ENCODE measurements at places on chromosomes 5 and 9.

DNA sequence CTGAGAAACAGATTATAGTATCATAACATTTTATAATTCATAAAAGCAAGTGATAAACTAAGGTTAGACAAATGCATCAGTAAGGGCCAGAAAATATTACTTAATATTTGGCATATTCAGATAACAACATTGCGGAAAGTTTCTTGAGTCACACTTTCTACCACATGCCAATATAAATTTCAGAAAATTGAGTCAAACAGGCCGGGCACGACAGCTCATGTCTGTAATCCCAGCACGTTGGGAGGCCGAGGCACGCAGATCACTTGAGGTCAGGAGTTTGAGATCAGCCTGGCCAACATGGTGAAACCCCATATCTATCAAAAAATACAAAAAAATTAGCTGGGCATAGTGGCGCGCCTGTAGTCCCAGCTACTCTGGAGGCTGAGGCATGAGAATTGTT is 47.1 kb downstream of the SLC38A9 start:
- no peak for DNase-seq

GRCh38 chr5:63055421-63055820 is 476.8 kb downstream of the LRRC70 start:
- no peak for DNase-seq

DNA sequence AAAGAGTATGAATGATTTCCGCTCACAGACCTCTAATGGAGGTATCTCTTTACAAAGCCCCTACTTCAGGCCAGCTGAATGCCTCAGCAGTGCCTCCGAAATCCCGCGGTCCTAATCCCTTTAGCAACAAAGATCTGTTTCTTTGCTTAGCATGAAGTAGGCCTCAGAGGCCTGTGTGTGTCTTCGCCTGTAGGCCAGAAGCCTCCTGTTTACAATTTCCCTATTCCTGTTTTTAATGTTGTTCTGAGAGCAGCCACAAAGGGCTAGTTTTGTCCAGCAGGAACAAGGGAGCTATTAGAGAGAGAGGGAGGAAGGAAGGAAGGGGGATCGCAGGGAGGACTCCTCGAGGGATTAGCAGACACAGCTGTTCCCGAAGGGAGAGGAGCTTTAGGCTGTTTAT is 166.4 kb upstream of the SPRY4 start:
- no peak for DNase-seq

- DNase-seq: no peak
Observed at GRCh38 chr9:115192280-115192679, 74.3 kb upstream of the TNC start.

- DNase-seq: no peak
Observed at GRCh38 chr9:112140936-112141335, 34.2 kb downstream of the SUSD1 start.

DNA sequence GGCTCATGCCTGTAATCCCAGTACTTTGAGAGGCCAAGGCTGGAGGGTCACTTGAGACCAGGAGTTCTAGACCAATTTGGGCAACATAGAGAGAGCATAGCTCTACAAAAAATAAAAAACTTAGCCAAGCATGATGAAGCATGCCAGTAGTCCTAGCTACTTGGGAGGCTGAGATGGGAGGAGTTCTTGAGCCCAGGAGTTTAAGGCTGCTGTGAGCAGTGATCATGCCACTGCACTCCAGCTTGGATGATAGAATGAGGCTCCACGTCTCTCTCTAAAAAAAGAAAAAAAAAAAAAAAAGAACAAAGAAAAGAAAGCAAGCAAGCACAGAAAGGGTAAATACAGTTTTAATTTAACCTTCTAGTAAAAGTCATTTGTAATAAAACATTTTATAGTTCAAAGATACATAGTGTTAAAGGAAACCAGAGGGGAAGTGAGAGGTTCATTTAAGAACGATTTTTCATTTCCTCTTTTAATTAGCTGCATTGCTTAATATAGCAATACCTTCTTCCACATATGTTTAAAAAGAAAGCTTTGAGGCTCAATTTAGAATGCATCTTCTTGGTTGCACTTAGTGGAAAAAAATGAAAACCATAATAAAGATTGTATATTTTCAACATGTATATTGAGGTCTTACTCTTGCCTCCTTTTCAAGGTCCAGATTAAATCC is 14.9 kb downstream of the GAPT start:
- no peak for DNase-seq

DNA sequence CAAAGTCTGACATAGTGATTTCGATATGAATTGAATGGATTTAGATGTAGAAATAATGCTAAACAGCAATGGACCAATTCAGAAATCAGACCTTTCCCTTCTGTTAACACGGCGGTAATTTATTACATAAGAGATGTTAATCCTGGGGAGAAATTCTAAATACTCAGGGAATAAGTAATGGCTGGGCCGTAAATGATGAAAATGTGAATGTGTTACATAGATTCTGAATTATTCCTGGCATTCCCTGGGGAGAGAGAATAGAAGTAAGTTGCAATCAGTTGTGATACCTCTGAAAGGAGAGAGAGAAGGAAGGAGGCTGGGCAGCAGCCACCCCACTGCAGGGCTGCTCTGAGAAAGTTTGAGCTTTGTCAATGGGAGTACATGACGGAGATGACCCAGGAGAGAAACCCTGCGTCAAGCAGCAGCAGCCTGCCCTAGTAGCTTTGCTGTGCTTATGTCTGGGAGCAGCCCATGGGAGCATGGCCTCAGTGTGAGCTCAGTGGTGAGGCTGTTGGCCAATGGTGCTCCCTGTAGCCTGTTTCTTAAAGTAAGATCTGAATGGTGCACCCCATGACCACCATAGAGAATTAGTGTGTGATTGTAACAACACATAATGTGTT is 420.1 kb downstream of the MTRR start:
- DNase-seq: no peak

DNA sequence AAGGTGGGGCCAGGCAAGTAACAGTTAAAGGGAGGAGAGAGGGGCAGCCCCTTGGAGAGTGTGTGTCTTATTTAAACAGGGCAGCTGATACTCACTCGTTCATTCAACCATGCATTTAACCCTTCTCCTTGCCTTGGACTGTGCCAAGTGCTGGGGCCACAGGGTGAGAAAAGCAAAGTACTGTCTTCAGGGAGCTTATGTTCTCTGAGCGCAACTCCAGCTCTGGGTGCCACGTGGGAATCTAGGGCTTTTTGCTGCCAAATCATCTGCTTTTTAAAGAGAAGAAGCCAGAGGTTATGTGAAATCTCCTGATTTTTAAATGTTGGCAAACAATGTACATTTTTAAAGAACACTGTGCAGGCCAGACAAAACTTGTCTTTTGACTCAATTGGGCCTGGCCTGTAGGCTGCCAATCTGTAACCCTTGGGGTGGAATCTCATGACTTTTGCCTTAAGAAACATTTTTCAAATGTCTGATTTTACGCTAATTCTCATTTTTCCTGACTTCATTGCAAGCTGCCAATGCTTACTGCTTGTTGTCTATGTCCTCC is 157.8 kb downstream of the NTRK2 start:
- DNase-seq: no peak

DNA sequence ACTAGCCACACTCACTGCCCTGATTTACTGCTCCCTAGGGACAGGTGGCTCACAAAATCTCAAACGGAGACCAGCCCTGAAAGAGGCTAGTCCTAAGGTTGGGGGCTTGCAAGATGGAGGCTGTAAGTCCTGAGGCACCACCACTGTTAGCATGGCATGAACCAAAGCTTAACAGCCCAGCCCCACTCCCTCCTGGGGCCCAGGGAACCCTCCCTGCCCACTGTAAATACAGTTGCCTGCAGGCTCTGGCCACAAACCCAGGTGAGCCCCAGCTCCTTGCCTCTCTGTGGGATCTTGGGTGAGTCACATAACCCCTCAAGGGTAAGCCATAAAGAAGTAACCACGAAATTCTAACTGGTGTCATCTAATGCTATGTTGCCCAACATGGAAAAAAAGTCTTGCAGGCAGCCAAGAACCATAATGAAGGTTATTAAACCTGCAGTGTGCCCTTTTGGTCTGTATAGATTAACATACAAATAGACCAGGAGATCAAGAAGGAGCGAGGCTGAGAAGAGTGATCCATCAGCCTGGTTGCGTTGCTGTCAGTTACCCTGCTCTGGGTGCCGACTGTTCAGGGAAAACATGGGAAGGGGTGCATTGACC is 1.7 kb upstream of the POMT1 start:
- peak; percentile 75 for DNase-seq

DNA sequence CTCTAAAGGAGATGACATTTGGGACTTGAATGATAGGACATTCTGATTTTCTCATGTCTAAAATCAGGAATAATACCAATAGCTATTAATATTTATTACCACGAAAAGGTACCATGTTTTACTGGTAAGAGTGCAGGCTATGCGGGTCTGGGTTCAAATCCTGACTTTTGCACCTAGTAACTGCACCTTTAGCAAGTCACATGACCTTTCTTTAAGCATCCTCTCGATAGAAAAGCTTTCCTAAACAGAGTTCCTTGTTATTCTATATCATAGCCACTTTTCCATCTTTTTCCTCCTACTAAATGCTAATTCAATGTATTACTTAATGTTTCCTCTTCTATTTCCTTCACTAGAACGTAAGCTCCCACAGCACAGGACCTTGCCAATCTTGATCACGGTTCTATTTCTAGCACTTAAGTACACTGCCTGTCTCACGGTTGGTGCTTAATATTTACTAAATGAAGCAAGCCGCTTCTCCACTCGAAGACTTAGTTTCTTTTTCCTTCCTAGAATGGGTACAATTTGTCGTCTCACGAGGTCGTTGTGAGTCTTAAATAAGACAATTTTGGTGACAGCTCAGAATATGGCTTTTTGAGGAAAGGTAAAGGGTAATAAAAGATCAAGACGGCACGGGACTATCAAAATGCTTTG is 816 bp downstream of the RBM18 start:
- peak; percentile 50 for DNase-seq

DNA sequence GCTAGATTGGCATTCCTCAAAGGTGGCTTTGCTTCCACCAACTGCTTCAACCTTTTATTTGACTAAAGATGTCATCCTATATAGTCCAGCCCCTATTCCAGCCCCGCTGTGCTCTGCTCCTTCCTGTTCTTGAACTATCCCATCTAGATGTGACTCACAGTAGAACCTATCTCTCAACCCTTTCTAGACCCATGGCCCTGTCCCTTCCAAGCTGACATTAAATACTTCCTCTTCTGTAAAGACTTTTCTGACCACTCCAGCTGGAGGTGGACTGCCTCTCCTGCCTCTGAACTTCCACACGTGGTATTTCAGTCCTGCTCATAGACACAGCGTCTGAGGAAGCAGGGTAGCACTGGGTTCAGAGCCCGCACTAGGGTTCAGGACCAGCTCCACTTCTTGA is 32.4 kb downstream of the OSTF1 start:
- no peak for DNase-seq

GRCh38 chr5:132136906-132137305 is 63.3 kb downstream of the CSF2 start:
- DNase-seq: no peak

DNA sequence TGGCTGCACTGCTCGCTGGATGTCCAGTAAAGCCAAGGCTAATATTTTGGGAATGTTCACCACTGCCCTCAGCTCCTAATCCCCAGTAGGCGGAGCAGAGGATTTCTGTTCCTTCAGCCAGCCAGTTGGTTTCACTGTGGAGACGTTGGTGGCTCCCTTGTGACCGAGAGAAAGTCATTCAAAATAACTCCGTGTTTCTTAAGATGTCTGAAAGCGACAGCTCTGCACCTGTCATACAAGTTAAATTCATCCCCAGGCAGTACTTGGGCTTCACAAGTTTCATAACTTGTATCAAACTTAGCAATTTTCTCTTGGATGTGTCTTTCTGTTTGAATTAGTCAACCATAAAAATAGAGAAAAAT is 382 bp upstream of the CDKN2B start:
- no peak for DNase-seq

- DNase-seq: peak; percentile 62
Observed at GRCh38 chr9:124291801-124292396, 34.1 kb downstream of the NEK6 start.

- no peak for DNase-seq
Observed at GRCh38 chr5:120304663-120305062, 159.4 kb upstream of the PRR16 start.

DNA sequence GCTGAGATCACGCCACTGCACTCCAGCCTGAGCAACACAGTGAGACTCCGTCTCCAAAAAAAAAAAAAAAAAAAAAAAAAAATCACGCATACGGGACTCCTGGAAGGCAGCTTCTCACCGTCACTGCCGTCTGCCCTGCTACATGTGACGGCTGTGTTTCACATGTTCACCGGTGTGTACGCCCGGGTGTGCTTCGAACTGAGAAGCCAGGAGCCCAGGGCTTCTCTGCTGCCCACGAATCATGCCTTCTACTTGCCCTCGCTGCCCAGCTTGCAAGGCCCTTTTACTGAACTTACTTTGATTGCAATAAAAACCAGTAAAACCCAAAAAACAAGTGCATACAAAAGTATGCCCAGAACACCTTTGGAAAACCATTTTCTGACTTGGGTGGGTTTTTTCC is 5.8 kb upstream of the NKD2 start:
- no peak for DNase-seq

- DNase-seq: no peak
Observed at GRCh38 chr9:78407636-78408312, 110.8 kb downstream of the PSAT1 start.

GRCh38 chr5:80541392-80541791 is 28.7 kb downstream of the ANKRD34B start:
- DNase-seq: no peak

DNA sequence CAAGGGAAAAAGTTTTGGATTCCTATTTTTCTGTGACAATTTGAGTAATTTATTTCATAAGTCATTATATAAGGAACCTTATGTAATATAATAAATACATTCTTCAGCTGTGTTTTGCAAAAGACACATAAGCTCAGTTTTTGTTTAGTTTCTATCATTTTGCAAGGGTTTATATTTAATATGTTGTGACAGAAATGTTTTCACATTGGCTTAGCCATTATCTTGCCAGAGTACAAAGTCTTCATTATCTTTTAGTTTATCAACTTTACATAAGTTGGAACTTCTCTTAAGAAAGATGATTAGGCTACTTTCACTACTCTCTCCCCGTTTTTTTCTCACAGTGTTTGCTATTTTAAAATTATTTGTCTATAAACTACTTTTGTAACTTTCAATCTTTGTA is 54.8 kb downstream of the ERCC6L2 start:
- no peak for DNase-seq

DNA sequence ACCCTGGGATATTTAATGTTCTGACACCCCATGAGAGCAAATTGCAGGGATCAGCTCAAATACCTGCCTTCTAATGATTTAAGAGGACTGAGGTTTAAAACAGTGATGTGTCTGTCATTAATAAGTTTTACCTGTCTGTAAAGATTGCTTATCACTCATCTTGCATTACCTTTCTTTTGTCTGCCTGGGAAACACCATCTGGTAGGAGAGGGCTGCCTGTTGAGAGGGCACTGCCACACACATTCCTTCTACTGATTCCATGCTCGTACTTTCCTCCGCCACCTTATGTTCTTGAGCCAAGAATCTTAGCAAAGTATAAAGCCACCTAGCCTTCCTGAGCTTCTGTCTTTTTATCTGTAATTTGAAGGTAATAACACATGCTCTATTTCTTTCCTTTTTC is 118.6 kb downstream of the KCTD16 start:
- no peak for DNase-seq

DNA sequence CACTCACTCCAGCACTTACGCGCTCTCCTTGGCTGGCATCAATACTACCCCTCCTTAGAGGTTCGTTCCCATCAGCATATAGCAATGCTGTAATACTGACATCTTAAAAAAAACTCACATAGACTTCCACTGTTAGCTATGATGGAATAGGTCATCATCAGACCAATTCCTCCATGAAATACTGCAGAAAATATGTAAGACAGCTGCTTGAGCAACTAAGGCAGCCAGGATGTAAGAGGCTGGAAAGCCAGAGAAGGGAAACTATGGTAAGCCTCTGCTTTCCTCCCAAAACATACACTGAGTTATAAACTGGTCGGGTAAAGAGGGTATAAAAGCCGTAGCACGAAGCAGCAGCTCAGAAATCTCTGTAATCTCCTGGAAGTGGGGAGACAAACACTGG is 33.5 kb downstream of the AUH start:
- DNase-seq: no peak

Data from stimulated activated effector memory CD8-positive, alpha-beta T cell treated with anti-CD3 and anti-CD28 coated beads, Interleukin-12 subunit alpha, Interleukin-12 subunit beta, amount 100 ng/mL, for 72 hours (primary cell).